ENCODE measurements at places on chromosomes 1 and 21.

DNA sequence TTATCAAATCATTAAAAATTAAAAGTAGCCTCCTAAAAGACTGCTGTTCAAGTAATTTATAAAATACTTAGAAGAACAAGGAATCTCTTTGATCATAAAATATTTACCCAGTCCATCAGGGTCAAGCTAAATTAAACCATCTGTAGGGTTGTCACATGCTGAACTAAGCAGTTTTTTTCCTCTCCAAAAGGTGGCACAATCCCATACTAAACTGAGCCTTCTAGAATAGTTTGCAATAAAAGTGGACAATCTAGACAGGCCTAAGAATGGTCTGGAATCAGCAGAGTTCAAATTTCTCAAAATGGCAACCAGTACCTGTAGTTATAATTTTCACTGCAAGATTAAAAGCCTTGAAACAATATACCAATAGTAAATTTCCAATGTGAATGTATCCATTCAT lies 194.8 kb downstream of the EIF4G3 start:
- DNase-seq: no peak

GRCh38 chr1:22143065-22144033 lies at the start of gene WNT4:
Gene WNT4 (minus strand): TSS chr1:22143097. CDS start chr1:22142922, 175 bp downstream.
- DNase-seq: no peak

DNA sequence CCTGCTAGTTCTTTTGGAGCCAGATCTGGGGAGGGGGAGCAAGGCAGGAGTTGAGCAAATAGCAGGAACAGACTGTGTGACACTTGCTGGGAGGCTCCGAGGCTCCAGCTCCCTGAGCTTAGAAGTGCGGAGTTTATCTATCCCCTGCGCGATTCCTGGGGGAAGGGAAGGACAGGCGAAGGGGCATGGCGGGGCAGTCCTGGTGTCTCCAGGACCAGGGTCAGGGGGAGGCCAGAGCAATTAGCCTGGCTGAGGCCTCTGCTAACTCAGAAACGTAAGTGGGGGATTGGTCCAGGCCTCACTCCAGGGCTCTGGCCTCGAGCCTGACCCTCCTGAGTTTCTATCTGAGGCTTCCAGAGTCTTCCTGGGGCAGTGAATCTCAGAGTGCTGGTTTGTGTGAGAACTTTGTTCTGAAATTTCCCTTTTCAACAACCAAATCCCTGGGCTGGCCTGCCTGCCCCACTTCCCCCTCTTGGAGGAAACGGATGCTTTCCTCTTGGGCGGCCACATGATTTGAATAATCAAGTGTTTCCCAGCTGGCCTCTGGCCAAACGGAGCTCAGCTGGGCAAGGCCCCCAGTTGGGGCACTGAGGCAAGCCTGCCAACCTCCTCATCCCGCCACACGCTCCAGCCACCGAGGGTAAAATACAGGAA lies 15.6 kb downstream of the ALPL start:
- DNase-seq: no peak

GRCh38 chr1:88946861-88947260 lies 45.6 kb downstream of the KYAT3 start:
- DNase-seq: no peak

GRCh38 chr1:9245230-9245619 lies 10.7 kb downstream of the H6PD start:
- no peak for DNase-seq

GRCh38 chr1:94237291-94238226 lies at the start of gene ARHGAP29:
Gene ARHGAP29 (minus strand): TSS chr1:94237584. CDS start chr1:94231611, 5,973 bp downstream.
- DNase-seq: no peak

- no peak for DNase-seq
Observed at GRCh38 chr21:26070121-26070520, 100.4 kb downstream of the APP start.

GRCh38 chr1:60126723-60127122 lies 53.2 kb upstream of the C1orf87 start:
- no peak for DNase-seq

DNA sequence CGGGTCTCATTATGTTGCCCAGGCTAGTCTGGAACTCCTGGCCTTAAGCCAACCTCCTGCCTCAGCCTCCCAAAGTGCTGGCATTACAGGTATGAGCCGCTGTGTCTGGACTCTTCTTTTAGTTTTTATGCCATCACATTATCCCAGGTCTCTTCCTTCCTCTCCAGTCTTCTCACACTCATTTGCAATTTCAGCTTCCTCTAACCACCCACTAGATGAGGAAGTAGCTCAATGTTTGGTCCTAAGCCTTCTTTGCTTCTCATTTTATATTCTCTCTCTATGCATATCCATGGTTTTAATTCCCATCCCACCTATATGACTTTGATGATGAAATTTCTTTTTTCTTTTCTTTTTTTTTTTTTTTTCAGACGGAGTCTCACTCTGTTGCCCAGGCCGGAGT lies 3.1 kb upstream of the ZBTB8A start:
- no peak for DNase-seq

- DNase-seq: no peak
Observed at GRCh38 chr1:204268101-204268500, 54.3 kb upstream of the GOLT1A start.

- DNase-seq: no peak
Observed at GRCh38 chr1:19888112-19888511, 5.9 kb downstream of the OTUD3 start.

DNA sequence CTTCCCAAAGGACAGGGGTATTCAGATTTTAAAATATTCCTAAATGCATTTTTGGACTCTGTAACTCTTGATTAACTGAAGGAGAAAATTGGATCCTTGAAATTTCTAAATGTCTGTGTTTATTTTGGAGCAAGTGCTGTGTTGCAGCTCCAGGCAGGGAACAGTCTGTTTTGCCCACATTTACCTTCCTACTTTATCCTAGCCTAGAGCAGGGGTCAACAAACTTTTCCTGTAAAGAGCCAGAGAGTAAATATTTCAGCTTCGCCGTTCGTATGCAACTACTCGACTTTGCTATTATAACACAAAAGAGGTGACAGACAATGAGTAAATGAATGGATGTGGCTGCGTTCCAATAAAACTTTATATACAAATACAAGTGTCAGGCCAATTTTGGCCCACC lies 402.2 kb downstream of the GPATCH2 start:
- no peak for DNase-seq

DNA sequence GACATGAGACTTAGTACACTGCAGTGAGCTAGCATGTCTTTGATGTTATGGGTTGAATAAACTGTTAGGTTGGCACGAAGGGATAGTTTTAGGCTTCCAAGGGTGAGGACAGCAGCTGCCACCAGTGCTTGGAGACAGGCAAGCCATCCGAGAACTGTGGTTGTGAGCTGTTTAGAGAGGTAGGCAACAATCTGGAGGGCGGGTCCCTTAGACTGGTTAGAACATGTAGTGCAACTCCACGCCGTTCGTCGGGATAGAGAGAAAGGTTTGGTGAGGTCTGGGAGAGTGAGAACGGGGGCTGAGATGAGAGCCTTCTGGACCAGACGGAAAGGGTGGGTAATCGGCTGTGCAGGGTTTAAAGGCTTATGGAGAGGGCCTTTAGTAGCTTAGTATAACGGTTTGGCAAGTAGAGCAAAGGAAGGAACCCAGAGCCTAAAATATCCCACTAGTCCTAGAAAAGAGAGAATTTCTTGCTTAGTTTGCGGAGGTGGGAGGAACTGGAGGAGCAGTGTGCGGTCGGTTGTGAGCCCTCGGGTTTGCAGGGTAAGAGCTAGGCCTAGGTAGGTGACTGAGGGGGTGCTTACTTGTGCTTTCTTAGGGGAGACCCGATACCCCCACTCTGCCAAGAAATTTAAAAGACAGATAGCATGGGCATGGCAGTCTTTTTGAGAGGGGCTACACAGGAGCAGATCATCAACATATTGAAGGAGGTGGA lies 72.8 kb downstream of the CNST start:
- no peak for DNase-seq

- no peak for DNase-seq
Observed at GRCh38 chr1:22321917-22322316, 129.7 kb upstream of the ZBTB40 start.

- DNase-seq: no peak
Observed at GRCh38 chr1:43569175-43569574, 38.5 kb downstream of the PTPRF start.

- DNase-seq: no peak
Observed at GRCh38 chr1:33842348-33842747, 21.5 kb upstream of the HMGB4 start.

- DNase-seq: no peak
Observed at GRCh38 chr1:239920214-239920613, 171.5 kb upstream of the FMN2 start.

GRCh38 chr1:52003877-52004276 lies 13.4 kb upstream of the RAB3B start:
- DNase-seq: no peak

- DNase-seq: no peak
Observed at GRCh38 chr1:241309651-241310050, 47.4 kb downstream of the RGS7 start.

- no peak for DNase-seq
Observed at GRCh38 chr1:177771688-177772087, 198.2 kb downstream of the SEC16B start.

GRCh38 chr1:46298387-46298786 lies 5.0 kb downstream of the LRRC41 start:
- DNase-seq: no peak

DNA sequence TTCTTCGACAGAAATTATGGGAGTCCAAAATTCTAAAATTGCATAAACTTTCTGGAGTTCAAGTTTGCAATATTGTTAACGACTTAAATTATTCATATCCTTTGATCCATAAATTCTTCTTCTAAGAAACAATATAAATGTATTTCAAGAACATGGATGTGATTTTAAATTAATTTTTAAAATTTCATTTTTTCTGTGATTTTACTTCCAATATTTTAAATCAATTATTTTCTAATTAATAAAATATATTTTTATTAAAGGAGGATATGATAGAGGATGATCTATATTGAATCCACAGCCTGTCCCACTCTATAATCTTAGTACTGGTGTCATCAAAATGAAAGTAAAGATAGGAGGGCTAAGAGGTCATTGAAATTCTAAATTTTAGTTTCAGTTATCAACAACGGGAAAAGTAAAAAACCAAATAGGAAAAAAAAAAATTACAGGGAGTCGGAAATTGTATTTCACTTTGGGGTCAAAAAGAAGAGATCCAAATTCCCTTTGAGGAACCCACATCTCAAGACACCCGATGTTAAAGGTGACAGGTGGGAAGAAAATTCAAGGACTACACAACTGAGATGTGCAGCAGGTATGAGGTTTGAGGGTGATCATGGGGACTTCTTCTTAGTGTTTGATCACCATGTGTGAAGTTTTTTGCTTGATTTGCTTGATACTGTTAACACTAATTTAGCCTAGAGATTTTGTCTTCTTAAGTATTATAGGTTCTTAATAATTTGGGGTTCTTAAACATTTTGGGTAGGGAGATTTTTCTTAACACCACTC lies 154.8 kb upstream of the RGS18 start:
- no peak for DNase-seq

DNA sequence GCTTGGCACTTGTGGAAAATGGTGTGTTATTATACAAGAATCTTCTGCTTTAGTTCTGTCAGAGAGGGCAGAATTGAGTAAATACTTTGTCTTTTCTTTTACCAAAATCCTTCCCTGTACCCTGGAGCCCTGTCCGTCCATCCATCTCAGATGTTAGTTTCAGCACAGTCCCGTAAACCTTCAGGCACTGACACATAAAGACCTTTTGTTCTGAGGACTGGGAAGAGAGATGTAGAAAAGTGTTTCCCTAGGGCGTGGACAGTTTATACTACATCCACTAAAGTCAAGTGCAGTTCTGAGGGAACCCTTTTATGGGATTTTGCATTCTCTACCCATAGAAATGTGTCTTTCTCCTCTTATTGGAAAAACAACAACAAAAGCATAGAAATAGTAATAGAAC lies 162.4 kb downstream of the PDE4B start:
- no peak for DNase-seq

- DNase-seq: no peak
Observed at GRCh38 chr21:17711896-17712295, 99.2 kb upstream of the BTG3 start.

- no peak for DNase-seq
Observed at GRCh38 chr21:45147473-45148315, 73.3 kb downstream of the ADARB1 start.

GRCh38 chr1:3725366-3725765 lies 26.9 kb upstream of the CCDC27 start:
- DNase-seq: no peak

- no peak for DNase-seq
Observed at GRCh38 chr1:234553240-234554188, 56.5 kb downstream of the IRF2BP2 start.

DNA sequence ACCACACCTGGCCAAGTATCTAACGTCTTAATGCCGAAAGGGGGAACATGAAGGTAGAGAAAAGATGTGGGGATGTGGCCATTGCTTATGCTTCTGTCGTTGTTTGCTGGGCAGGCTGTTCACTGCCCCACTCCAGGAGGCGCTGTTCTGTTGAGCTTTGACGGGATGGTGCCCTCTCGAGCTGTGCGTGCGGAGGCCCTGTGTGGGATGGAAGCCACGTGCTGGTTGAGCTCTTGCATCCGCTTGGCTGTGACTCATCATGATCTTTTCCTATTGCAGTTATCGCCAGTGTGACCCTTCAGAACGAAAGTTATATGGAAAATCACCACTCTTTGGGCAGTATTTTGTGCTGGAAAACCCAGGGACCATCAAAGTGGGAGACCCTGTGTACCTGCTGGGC lies 26.3 kb downstream of the MTARC1 start:
- DNase-seq: no peak

- peak; percentile 34 for DNase-seq
Observed at GRCh38 chr1:25487628-25488027, 55.8 kb upstream of the LDLRAP1 start.

DNA sequence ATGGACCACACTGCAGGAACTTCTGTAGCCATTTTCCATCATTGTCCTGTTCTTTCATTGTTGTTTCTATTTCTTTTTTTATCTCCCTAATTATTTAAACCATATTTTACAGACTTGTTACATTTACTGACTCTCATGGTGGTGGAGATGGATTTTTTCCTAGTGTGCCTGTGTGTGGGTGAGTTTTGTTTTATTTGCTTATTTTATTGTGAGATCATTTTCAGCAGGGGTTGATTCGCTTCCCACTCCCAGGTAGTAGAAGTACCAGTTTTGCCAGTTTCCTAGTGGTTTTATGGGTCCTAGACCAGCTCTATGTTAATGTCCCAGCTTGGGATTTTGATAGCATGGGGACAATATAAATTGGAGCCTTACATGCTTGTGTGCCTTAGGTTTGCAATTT lies 80.0 kb upstream of the BACH1 start:
- DNase-seq: no peak

- DNase-seq: no peak
Observed at GRCh38 chr1:115929881-115930280, 46.4 kb upstream of the SLC22A15 start.

GRCh38 chr21:43879348-43880110 lies 14.5 kb downstream of the AGPAT3 start:
- no peak for DNase-seq

- no peak for DNase-seq
Observed at GRCh38 chr1:224435318-224435763, 744 bp upstream of the WDR26 start.

Data from effector CD4-positive, alpha-beta T cell (primary cell).